Stimulated activated CD8-positive, alpha-beta memory T cell treated with anti-CD3 and anti-CD28 coated beads, Interleukin-4, amount 100 ng/mL, for 24 hours (primary cell): ENCODE measurements at places on chromosomes 2 and 18.

- no peak for DNase-seq
Measured at GRCh38 chr18:6820314-6820713, 90.8 kb downstream of the ARHGAP28 start.

GRCh38 chr2:2187196-2187595, 143.9 kb downstream of the MYT1L start:
- DNase-seq = no peak

DNA sequence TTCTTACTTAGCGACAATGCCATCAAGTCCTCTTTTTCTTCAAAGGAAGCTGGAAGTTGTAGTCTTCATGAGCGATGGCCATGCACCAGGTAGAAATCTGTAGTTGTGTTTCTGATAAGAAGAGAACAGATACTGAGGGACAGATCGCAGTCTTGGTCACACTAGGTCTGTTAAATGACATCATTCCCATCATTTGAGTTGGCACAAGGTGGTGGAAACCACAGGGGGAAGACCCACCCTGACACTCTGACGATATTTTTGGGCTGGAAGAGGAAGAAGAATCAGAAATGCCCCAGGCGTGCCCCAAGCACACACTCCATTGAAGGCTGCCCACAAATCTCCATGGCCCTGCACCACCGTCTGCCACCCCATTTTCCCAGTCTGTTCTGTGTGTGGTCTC, 89.0 kb upstream of the BOD1L2 start:
- DNase-seq = no peak

GRCh38 chr2:134470561-134471168, 216.8 kb downstream of the MGAT5 start:
- DNase-seq = no peak

GRCh38 chr2:64398516-64399129, 55.3 kb upstream of the LGALSL start:
- DNase-seq = no peak

GRCh38 chr18:46748466-46748865, 8.4 kb downstream of the ST8SIA5 start:
- DNase-seq = no peak

- DNase-seq = no peak
Measured at GRCh38 chr2:3100386-3100785, 277.2 kb downstream of the EIPR1 start.

- no peak for DNase-seq
Measured at GRCh38 chr2:83595926-83596325, 863.2 kb downstream of the SUCLG1 start.

DNA sequence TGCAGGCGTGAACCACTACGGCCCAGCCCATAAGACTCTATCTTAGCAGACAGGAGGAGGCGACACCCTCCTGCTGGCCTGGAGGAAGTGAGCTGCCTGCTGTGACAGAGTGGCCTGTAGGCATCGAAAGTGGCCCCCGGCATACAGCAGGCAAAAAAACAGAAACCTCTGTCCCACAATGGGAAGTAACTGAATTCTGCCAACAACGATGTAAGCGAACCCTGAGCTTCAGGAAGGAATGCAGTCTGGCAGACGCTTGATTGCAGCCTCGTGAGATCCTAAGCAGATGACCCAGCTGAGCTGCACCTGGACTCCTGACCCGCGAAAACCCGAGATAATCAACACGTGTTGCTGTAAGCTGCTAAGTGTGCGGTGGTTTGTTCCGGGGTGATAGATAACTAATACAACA, 13.6 kb downstream of the MRO start:
- DNase-seq = no peak

GRCh38 chr18:22283116-22283395, 113.7 kb downstream of the GATA6 start:
- DNase-seq = no peak

DNA sequence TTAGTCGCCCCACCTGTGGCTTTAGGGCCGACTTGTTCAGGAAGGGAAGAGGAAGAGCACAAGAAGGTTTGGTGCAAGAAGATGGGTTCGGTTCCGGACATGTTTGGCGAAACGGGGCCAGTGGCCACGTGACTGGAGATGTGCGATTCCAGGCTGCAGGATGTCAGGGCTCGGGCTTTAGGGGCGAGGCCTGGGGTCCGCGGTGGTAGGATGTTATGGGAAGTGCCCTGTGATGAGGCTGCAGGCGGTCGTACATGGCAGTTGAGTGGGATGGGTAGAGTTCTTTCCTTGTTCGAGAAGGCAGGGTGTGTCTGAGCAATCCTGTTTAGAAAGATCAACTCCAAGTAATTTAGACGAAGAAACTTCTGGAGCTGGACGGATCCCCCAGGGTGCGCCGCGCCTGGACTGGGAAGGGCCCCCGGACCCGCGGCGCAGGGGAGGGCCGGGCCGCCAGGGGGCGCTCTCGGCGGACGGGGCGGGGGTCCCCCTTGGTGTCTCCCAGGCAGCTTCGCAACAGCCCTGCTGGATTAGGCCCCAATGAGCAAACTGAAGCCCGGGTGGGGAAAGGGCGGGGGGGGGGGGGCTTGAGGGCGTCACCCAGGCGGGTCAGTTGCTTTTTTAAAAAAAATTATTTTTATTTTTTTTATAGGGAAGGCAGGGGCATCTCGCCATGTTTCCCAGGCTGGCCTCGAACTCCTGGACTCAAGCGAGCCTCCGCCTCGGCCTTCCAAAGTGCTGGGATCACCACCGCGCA, 17.2 kb upstream of the SDC1 start:
- DNase-seq = no peak

DNA sequence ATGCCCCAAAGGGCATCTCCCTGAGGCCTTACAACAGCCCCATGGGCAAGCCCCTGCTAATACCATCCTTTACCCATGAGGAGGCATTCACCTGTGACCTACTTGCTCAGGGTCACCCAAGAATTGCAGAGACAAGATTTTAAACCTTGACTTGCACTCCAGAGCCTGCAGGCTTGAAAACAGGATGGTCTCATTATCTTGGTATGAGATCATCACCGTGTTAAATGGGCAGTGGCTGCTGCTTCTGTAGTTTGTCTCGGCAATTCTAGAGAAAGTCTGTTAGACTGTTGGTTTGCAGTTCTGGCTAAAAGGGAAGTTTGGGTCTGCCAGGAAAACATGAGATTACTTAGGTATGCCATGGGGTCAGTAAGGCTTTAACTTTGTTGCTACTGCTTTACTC, 698.9 kb downstream of the GALR1 start:
- no peak for DNase-seq

DNA sequence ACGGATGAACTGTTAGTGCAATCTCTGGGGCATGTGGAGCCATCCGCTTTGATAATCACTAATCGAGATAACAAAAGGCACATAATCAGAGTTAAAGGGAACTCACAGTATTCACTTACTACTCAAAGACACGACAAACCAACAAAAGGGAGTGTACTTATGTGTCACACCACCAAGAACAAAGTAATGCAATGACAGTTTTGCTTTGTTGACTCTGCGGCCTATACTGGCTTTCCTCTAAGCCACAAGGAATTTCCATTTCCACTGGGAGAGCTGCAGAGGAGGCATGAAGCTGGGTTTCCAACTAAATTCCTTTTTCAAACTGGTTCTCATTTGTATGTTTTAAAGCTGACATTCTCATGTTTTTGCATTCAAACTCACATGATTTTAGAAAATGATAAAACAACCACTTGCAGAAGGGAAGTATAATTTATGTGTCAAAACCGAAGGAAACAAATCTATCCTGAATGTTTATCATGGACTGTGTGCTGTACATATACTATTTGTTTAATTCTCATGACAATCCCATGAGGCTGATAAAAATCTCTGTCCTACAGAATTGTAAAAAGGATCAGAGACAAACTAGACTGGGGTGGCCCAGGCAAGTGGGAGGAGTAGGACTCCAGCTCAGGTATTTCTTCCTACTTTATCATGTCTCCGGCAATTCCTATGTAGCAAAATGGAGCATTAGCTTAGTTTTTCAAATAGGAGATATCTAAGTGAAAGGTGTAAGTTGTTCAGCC, 149.6 kb upstream of the SMAD7 start:
- no peak for DNase-seq

GRCh38 chr18:39839782-39840181, 2115.3 kb upstream of the PIK3C3 start:
- DNase-seq = no peak

DNA sequence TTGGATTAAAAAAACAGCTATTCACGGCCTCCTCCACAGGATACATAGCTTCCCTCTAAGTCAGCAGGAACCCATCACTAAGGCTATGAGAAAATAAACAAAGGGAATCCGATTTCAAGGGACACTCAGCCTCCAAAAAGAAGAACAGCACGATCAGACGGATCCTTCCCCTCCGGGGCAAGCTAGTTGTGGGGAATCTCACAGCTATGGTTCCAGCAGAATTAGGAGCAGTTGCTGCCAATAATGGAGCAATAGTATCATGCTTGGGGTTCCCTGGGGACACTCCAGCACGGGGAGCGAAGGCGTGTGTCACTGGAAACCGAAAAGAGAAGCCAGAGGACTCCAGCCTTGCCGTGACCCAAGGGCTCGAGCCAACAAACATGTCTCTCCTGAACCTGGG, 163.1 kb downstream of the TTC32 start:
- no peak for DNase-seq

DNA sequence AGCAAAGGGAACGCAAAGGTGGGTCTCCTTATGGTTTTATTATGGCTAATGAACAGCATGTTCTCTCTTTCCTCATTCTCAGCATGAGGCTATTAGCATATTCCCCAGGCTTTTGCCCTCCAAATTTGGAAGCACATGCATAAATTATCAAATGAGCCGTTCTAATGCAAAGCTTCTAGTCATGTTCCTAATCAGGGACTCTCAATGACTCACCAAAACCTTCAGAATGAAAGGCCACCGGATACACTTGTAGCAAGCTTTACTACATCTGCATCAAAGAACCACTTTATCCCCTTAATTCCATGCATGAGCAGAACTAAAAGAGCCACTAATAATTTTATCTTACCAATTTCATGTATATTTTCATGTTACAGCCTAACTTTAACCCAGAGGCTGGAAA, 310.5 kb downstream of the LRATD1 start:
- no peak for DNase-seq

DNA sequence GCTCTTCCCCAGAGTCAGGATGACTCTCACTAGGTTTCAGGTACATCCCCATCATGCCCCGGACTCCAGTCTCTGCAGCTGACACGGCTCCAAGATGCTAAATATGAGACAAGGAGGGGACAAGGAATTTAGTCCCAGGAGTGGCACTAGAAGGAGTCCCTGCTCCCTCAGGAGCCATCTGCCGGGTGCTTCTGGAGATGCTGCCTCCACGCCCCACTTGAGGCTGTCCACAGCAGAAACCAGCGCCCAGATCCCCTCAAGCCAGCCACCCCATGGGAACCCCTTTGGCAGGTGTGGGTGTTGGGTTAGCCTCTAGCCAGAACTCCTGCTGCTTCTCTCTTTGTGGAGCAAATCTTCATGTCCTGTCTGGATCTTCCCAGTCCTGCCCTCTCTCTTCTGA, 40.3 kb downstream of the BCL11A start:
- no peak for DNase-seq

- no peak for DNase-seq
Measured at GRCh38 chr2:12074126-12074844, 327.9 kb downstream of the LPIN1 start.

DNA sequence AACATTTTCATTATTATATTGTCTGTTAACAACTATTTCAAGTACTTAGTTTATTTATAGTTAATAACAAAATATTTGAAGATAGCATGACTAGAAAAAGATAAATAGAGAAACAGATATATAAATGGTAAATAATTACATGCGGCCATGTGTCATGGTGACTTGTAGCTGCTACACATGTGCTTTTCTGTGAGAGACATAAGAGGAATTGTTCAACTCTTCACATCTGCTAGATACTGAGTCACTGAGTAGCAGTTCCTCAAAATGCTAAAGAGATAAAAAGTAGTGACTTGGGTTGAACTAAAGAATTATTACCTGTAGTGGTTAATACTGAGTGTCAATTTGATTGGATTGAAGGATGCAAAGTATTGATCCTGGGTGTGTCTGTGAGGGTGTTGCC, 37.5 kb upstream of the SCN9A start:
- no peak for DNase-seq

GRCh38 chr2:169354244-169354643, 8.1 kb downstream of the LRP2 start:
- no peak for DNase-seq

- no peak for DNase-seq
Measured at GRCh38 chr2:228771315-228771714, 499.8 kb downstream of the PID1 start.

- no peak for DNase-seq
Measured at GRCh38 chr2:238286551-238286950, 1.9 kb downstream of the PER2 start.

DNA sequence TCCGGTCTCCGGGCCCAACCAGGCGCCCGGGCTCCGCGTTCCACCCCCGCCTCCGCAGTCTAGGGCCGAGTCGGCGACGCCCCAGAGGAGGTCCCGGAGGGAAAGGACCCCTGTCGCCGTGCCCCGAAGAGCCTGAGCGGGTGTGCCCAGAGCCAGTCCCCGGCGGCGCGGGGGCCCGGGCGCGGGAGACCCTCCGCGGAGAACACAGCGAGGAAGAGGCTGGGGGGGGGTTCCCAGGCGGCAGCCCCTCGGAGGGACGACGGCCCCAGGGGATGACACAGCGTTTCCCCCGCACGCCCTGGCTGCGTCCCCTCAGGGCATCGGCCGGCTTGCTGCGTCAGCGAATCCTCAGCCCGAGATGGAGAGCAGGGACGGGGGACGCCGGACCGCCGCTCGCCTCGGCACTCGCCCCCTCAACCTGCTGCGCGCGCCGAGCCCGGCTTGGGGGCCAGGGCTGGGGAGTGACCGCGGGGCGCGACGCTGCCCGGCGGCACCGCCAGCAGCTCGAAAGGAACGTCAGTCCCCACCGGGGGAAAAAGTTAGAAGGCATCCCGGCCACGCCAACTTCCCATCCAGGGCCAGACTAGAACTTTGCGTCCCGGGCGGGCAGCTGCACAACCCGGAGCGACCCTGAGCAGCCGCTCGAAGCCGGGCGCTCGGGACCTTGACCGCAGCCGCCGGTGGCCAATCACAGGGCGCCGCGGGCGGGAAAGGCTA, 711 bp downstream of the SFXN5 start:
- DNase-seq = peak; percentile 43

GRCh38 chr2:236910781-236911495, 174.8 kb upstream of the COPS8 start:
- DNase-seq = no peak

DNA sequence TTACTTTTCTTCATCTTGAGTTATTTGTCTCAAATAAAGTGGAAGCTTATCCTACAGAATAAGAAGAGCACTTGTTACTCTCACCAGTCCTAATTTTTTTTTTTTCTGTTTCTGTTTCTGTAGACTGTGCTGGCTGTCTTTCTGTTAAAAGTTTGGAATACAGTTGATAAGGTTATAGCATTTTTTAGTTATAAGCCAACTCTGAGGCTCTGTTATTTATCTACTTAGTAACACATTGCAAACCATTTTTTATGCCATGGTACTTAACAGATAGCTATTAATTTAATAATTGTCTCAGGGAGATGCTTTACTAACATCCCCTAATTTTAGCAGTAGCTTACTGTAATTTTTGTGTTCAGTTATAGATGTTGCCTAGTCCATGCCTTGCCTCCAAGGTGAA, 37.9 kb downstream of the CREB1 start:
- no peak for DNase-seq

DNA sequence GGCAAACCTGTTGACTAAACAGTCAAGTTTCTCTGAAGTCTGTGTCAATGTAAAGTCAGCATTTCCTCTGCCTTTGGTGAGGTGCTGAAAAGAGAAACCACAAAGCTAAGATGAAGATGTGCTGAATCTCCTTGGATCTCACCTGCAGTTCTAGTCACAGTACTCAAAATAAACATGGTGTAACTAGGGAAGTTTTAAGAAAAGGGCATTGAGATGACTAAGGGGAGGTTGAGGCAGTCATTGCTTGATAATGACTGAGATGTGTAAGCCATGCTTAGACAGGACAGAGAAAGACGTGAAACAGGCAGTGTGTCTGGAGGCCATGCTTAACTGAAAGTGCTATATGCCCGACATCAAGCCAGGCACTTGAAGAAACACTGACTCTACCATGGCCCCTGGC, 1010.0 kb upstream of the CELF4 start:
- DNase-seq = no peak
